Activated CD4-positive, alpha-beta T cell treated with anti-CD3 and anti-CD28 coated beads, Interleukin-2, amount 50 U/mL, for 1 hour (primary cell): ENCODE measurements at places on chromosomes 13 and 19.
A peak's percentile ranks its signal among the peaks of the same experiment; 100 is the strongest.

- no peak for DNase-seq
These were observed 84.5 kb downstream of the MBNL2 start for GRCh38 chr13:97306645-97307044.

DNA sequence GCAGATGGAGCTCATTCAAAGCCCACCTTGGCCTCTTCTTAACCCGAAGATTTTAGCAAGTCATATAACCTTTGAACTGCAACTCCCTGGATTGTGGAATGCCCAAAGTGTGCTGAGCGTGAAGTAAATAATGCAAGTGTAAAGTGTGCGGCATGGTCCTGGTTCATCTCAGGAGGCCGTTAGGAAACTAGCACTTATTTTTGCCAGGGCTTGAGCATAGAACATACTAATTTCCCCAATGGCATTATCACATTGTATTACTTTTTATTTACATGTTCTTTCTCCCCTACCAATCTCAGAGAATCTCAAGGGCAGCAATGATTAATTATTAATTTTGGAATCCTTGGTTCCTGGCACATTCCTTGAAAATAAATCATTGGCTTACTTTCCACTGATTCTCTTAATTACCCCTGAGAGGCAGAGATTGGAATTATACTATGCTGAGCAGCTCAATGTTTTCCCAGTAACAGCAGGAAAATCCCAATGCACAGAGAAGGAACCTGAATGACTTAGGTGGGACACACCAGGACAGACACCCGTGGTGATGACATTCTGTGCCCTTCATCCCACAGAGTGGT is 128.8 kb upstream of the GJB6 start:
- DNase-seq = no peak

DNA sequence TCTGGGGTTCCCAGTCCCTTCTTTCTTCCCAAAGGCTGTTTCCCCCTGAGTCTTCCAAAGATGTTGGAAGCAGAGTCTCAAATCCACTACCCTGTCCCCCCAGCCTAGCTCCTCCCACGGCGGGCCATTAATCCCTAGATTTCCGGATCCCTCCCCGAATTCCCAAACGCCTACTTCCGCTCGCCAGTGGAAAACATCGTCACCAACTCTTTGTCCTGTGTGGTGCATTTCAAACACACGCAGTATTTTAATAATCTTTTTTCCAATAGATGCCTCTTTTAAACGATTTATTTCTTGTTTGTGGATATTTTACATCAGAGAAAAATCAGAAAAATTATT is 610 bp downstream of the ZNF791 start:
- DNase-seq = no peak

DNA sequence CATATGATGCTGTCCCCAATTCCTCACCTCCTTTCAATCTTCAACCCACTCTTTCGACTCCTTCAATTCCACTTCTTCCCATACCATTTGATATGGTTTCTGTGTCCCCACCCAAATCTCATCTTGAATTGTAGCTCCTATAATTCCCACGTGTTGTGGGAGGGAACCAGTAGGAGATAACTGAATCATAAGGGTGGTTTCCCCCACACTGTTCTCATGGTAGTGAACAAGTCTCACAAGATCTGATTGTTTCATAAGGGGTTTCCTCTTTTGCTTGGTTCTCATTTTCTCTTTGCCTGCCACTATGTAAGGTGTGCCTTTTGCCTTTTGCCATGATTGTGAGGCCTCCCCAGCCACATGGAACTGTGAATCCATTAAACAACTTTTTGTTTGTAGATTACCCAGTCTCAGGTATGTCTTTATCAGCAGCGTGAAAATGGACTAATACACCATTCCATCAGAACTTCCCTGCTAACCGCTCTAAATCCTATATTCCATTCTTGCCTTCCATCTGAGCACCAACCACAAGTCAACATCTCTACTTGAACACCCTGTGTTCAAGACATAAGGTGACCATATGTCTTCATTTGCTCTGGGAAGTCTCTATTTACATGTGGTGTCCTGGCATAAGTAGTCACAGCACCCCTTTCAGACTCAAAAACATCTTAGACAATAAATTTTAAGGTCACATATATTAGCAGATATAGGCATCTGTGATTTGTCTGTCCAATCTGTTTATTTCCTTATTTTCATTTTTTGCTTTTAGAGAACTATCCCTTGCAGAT is 122.9 kb downstream of the TSHZ3 start:
- no peak for DNase-seq

- no peak for DNase-seq
These were observed 6.1 kb downstream of the SBNO2 start for GRCh38 chr19:1167687-1168571.

DNA sequence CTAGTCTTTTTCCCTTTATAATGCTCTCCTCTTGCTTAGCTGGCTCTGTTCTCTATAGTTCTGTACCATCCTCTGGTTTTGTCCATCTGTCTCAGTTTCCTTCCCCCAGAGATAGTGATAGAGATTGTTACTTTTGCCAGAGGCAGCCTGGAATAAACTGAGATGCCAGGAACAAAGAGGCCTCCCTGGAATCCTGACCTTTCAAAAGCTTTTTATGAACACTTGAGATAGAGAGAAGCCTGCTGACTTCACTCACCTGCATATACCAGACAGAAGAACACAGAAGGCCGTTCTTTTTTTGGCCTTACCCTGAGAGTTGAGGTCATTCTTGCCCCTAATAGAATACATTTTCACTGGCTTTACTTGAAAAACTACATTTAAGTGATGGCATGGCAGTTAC is 150.2 kb downstream of the LHFPL6 start:
- no peak for DNase-seq

- DNase-seq = no peak
These were observed at the start of gene DACH1 for GRCh38 chr13:71867131-71867814. Gene DACH1 (minus strand): TSS chr13:71867204.

- DNase-seq = no peak
These were observed 300.8 kb downstream of the EFNB2 start for GRCh38 chr13:106234636-106235035.

DNA sequence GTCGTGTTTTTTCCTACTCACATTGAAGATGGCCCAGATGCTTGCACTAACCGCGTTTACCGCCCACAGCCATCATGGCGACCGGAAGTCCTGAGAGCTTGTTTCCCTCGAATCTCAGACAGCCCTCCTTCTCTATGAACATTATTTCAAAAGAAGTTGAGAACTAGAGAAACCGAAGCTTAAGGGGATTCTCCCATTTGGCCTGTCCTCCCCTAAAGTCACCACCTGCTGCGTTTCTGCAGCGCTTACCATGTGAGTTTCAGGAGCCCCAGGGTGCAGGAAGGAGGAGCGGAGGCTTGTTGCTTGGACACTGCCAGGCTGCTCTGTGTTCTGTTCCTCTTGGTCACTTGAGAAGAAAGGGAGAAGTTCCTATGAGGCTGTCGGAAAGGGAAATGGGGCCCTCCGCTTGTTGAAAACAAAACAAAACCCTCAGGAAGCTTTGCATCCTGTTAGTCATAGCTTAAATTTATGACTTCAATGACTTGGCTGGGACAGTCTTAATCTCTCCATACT is 6.2 kb downstream of the CARD8 start:
- peak; percentile 65 for DNase-seq

DNA sequence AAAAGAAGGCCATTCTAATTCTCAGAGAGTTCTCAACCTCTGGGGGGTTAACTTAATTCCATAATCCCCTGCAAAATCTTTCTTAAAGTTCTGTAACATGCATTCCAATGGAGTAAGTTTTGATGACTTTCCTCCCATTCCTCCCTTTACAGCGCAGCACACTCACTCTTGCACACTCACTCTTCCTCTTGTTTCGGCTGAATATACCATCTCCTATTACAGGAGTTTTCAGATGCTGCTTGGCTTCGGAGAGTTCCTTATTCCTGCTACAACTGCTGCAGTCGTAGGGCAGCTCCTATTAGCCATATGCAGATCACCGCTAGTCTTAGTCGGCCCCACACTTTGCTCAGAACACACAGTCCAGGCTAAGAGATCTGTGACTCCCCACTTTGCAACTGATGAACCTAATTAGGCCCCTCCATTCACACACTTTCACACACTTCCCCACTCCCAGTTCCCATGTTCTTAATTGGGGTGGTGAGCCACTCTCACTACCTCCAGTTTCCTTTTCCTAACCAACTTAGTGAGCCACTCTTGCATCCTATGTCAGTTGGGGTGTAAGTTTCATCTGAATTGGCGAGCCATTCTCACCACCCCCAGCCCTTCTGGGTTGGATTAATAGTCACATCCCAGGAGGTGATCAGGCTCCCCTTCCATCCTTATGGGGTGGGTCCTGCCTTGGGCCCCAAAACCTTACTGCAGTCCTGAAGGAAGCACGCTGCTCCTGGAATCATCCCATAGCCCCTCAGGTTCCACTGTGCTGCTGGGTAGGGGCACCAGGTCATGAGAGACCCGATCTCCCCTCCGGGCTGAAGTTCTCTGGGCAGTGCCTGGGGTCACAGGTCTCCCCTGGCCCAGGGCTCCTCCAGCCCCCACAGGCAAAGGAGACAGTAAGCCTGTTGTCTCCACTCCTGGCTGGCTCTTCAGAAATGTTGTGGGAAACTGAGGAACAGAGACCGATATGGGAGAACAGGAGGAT is 53.9 kb downstream of the OR10H4 start:
- no peak for DNase-seq

- no peak for DNase-seq
These were observed 107.7 kb downstream of the PTPRS start for GRCh38 chr19:5232798-5233505.

- peak; percentile 50 for DNase-seq
These were observed 59.9 kb downstream of the LIG4 start for GRCh38 chr13:108155185-108156106.

DNA sequence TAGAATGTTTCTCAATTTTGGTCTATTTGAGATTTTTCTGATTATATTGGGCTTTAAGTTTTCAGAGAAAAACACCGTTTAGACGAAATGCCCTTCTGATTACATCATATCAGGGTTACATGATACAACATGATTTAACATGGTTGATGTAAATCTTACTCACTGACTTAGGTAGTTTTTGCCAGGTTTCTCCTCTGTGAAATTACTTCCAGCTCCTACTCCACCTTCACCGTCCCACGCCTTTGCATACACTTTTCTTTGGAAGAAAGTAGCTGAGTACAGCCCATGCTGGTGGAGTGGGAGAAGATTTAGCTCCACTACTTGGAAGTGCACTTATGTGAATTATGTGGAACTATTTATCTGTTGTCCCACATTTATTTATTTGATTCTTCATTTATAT is 433.2 kb upstream of the KLHL1 start:
- DNase-seq = no peak

DNA sequence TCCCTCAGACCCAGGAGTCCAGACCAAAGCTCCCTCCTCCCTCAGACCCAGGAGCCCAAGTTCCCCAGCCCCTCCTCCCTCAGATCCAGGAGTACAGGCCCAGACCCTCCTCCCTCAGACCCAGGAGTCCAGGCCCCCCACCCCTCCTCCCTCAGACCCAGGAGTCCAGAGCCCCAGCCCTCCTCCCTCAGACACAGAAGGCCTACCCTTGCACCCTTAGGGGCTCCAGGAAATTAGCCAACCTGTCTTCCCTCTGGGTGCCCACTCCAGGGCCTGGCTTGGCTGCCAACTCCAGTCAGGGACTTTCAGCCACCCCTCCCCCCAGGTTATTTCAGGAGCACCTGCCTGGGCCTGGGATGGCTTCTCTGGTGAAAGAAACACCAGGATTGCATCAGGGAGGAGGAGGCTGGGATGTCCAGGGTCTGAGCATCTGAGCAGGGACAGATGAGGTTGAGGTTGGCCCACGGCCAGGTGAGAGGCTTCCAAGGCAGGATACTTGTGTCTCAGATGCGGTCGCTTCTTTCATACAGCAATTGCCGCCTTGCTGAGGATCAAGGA is at the start of gene FGF21:
FGF21 (plus strand) TSS at position 441 of the 558 bp plus-strand sequence. CDS start 713 bp downstream, outside the sequence.
- no peak for DNase-seq

DNA sequence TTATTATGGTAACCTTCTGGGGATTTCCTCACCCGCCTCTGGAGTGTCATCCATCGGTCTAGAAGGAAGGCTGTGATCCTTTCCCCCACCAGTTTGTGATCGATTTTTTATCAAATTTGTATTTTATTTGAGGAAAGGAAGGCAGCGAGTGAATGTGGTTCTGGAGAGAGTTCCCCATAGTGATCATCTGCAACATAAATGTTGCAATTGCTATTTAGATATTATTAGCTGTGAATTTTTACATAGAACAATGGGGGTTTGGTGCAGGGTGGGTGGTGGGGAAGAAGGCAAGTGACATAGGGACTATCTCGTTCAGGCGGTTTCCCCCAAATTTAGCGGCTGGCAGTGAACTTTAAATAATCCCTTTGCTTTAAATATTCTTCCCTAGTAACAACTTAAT is 1.2 kb downstream of the CDK8 start:
- no peak for DNase-seq

- DNase-seq = no peak
These were observed 324.3 kb downstream of the ZNF536 start for GRCh38 chr19:30696514-30696913.

DNA sequence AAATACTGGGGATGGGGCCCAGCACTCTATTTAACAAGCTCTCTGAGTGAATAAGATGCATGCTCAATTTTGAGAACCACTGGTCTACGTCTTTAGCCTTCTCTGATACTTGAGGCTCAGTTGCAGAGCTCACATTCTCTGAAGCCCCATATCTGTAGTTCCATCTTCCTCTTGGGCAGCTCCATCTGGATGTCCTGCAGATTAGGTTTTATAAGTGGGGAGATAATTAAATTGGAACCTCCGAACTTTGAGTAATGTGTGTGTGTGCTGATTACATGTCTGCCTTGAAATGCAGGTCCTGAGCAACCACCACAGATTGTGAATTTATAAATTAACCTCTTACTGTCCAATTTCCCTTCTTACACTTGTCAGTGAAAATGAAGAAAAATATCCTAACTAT is 7.2 kb upstream of the RASL11A start:
- DNase-seq = no peak

GRCh38 chr13:94950303-94950702 is 238.0 kb upstream of the SOX21 start:
- no peak for DNase-seq

- DNase-seq = no peak
These were observed 16.7 kb downstream of the PIP5K1C start for GRCh38 chr19:3683405-3684053.

DNA sequence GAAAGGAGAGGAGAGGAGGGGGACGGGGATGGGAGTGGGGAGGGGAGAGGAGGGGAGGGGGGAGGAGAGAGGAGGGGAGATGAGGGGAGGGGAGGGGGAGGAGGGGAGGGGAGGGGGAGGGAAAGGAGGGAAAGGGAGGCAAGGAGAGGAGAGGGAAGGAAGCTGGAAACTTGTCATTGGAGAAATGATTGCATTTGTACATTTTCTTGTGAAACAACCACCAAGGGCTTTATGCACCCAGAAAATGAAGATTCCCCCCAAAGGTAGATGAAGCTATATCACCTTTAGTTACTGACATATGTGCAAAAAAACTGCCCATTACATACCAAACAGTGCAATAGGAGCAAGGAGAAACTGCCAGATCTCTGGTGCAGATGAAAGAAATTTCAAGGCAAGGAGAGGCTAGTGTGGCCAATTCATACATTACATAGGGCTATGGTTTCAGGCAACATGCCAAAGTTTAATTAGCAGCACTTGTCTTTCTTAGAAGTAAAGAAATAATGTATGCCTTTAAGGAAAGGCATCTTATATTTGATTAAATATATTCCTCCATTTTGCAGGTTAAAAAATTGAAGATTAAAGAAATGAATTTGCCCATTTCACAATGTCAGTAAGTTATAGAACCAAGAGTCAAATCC is 49.5 kb upstream of the STK24 start:
- no peak for DNase-seq

GRCh38 chr19:23393121-23393520 is 2.1 kb downstream of the ZNF91 start:
- DNase-seq = no peak
